ENCODE measurements at places on chromosomes 1 and 21. TPM values are rescaled to one million over a fixed set of nuclear protein-coding genes. Genes with fewer than 3 reads are reported as not detected.

The LCE3E gene
- total RNA-seq = not detected

- H3K4me1 ChIP-seq = no peaks in the 10 kb centered on the region
- no peak overlapping the region for H3K4me3 ChIP-seq
- no peaks in the 10 kb centered on the region for H3K36me3 ChIP-seq
- H3K27me3 ChIP-seq = no peaks in the 10 kb centered on the region
These were observed 73.7 kb upstream of the UBE2U start for GRCh38 chr1:64129701-64130100.

DNA sequence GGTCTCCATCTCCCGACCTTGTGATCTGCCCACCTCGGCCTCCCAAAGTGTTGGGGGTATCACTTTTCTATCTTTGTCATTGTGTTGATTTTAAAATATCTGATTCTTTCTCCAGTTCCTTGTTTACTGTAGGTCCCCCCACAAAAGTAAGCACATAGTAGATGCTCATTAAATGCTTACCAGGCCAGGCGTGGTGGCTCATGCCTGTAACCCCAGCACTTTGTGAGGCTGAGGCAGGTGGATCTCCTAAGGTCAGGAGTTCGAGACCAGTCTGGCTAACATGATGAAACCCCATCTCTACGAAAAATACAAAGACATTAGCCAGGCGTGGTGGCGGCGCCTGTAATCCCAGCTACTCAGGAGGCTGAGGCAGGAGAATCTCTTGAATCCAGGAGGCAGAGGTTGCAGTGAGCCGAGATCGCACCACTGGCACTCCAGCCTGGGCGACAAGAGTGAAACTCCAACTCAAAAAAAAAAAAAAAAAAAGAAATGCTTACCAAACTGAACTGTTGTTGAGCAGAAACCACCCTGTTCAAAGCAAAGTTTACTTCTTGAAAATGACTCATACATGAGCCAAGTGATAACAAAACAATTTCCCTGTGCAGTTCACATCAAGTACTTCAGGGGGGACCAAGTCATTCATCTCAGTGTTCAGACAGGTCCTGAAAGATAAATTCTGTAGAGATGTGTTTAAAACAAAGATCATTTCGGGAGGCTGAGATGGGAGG is 24.3 kb upstream of the NID1 start:
- no peak overlapping the region for H3K27ac ChIP-seq
- no peaks in the 10 kb centered on the region for H3K27me3 ChIP-seq
- H3K36me3 ChIP-seq = no peaks in the 10 kb centered on the region

DNA sequence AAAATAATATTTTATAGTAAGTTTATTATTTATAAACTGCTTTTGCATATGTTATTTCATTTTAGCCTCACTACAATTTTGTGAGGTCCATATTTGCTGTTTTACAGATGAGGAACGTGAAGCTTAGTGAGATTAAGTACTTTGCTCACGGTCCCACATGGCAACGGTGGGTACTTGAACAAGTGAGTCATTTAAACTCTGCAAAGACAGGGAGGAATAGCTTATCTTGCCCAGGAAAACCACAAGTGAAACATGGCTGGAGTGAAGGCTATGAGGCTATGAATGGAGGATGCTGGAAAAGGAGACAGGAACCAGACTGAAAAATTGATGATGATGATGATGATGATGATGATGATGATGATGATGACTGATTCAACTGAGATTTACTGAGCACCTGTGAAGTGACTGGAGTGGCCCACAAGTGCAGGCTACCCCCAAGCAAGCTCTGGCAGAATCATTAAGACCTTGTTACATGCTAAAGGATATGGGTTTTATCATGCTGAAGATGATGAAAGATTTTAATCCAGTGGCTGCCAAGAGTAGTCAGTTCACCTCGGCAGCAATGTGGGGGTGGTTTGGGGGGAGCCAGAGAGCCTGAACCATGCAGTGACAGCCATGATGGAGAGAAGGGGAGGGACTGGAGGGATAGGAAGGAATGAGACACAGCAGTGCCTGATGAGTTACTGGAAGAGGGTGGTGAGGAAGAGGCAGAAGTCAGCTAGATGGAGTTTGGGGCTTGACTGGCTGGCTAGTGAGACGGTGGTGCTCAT is 1.4 kb upstream of the ABCA4 start:
- no peaks in the 10 kb centered on the region for H3K27me3 ChIP-seq
- no peak overlapping the region for H3K4me3 ChIP-seq
- H3K27ac ChIP-seq = no peak overlapping the region

The AVPR1B gene
- 0.43 TPM for total RNA-seq

DNA sequence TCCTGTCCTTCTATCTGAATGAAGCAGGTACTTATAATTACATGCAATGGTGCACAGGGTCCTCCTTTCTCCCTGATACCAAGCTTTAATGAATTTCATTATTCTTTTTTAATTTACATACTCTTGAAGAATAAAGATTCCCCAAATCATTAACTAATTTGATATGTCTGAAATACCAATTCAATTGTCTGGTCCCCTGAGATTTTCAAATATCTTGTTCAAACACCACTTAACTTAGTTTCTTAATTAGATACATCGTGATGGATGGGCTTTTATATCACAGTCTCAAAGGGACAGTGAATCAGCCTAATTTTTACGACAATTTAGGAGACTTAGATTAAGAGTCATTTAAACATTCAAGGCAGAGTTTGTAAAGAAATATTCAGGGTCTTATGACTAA is 1054.6 kb downstream of the PLA2G4A start:
- H3K4me3 ChIP-seq = no peak overlapping the region
- no peaks in the 10 kb centered on the region for H3K4me1 ChIP-seq
- no peak for DNase-seq
- no peaks in the 10 kb centered on the region for H3K36me3 ChIP-seq

The BSND gene
- total RNA-seq = not detected

The KCNT2 gene
- total RNA-seq = 0.66 TPM

DNA sequence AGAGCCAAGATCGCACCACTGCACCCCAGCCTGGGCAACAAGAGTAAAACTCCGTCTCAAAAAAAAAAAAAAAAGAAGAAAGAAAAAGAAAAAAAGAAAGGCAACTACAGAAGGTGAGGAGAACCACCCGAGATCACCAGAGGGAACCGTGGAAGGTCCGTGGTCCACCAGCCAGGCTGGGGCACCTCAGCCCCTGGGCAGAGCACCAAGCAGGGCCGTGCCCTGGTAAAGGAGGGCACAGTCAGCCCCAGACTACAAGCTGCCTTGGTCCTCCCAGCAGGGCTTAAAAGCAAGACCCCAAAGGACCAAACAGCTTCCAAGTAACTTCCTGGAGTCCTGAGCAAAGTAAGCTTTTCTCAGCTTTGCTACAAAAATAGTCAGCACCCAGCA is 8.8 kb upstream of the SAMD11 start:
- no peak overlapping the region for H3K27ac ChIP-seq
- no peak overlapping the region for H3K4me3 ChIP-seq
- no peaks in the 10 kb centered on the region for H3K27me3 ChIP-seq

DNA sequence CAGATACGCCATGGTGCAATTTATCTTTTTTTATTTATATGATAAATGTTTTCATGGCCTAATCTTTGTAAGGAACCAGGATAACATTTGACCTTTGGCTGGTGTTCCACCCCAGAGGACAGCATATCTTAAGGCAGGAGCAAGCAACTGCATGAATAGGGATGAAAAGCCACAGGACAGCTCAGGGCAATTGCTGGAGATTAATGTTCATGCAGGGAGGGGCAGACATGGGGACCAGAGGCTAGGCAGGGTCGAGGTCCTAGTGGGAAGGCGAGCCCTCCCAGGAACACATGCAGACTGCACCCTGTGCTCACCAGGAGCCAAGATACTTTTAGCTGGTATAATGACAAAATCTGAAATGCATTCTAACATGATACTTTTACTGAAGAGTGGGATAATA is 74.4 kb upstream of the HAO2 start:
- no peaks in the 10 kb centered on the region for H3K4me1 ChIP-seq
- no peaks in the 10 kb centered on the region for H3K36me3 ChIP-seq
- H3K27ac ChIP-seq = no peak overlapping the region

The F3 gene
- 18.3 TPM for total RNA-seq
